ENCODE measurements at places on chromosomes 5 and 9. TPM values are rescaled to one million over a fixed set of nuclear protein-coding genes. Genes with fewer than 3 reads are reported as not detected.

The CDHR2 gene
- total RNA-seq = not detected

The PCDHB3 gene
- total RNA-seq = 2.5 TPM

DNA sequence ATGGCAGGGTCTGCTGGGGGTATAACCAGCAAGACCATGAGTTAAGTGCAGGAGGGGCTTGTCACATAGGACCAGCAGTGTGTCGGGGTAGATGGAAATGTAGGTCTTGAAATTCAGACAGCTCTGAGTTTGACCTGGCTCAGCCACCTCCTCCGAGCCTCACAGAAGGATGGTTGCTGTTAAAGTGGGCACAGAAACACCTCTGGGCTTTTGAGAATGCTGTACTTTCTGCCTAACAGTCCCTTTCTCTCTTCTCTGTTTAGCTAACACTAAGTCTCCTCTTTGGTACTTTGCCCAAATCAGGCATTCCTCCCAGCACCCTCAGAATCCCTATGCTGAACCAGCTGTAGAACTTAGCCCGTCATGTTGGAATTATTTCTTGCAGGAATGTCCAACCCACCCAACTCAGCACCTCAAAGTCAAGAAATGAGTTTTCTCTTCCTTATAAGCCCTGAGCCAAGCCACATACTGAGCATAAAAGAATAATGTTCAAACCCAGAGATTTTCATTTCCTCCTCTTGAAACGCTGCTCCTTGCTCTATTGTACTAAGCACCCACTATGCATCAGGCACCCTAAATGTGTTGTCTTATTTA, 41.7 kb upstream of the MATR3 start:
- no peaks in the 10 kb centered on the region for H3K27me3 ChIP-seq
- no peaks in the 10 kb centered on the region for H3K36me3 ChIP-seq
- DNase-seq = no peak
- no peak overlapping the region for H3K4me3 ChIP-seq
- no peaks in the 10 kb centered on the region for H3K4me1 ChIP-seq
- no peak overlapping the region for H3K27ac ChIP-seq

The PCDHA1 gene
- 0.05 TPM for total RNA-seq

GRCh38 chr5:35306716-35307365, 76.6 kb upstream of the PRLR start:
- H3K27ac ChIP-seq = no peak overlapping the region
- H3K27me3 ChIP-seq = no peaks in the 10 kb centered on the region
- H3K4me1 ChIP-seq = peaks cover 2% of the 10 kb centered on the region

- peaks cover 3% of the 10 kb centered on the region for H3K4me1 ChIP-seq
- H3K4me3 ChIP-seq = no peak overlapping the region
- H3K36me3 ChIP-seq = no peaks in the 10 kb centered on the region
- H3K27ac ChIP-seq = no peak overlapping the region
- no peaks in the 10 kb centered on the region for H3K27me3 ChIP-seq
- DNase-seq = no peak
These were observed 20.0 kb upstream of the TEK start for GRCh38 chr9:27088981-27089380.

- H3K27me3 ChIP-seq = no peaks in the 10 kb centered on the region
- H3K36me3 ChIP-seq = no peaks in the 10 kb centered on the region
These were observed 51.6 kb downstream of the ALG2 start for GRCh38 chr9:99169982-99170761.

GRCh38 chr9:79973627-79974026, 401.9 kb downstream of the TLE4 start:
- peaks cover 1% of the 10 kb centered on the region for H3K4me1 ChIP-seq
- H3K27ac ChIP-seq = no peak overlapping the region
- no peak for DNase-seq
- H3K27me3 ChIP-seq = no peaks in the 10 kb centered on the region
- no peak overlapping the region for H3K4me3 ChIP-seq
- no peaks in the 10 kb centered on the region for H3K36me3 ChIP-seq

The BTNL9 gene
- total RNA-seq = 46.4 TPM

GRCh38 chr5:8320244-8320643, 451.3 kb downstream of the MTRR start:
- H3K36me3 ChIP-seq = no peaks in the 10 kb centered on the region
- no peaks in the 10 kb centered on the region for H3K4me1 ChIP-seq
- DNase-seq = no peak
- H3K27me3 ChIP-seq = no peaks in the 10 kb centered on the region
- H3K4me3 ChIP-seq = no peak overlapping the region

DNA sequence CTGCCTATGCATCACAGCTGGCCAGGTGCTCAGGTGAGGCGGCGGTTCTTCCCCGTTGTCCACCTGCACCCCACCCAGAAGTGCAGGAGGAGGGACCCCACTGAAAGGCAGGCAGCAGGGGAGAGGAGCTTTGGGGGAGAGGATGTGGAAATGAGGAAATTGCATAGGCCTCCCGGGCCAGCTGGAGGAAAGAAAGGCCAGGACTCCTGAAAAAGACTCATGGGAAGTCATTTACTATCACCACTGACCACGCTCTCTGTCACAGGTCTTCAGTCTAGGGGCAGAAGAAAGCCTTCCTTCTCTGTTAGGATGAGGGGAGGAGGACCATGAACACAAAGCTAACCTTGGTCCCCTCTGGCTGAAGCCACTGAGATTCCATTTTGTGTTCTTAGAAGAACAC, 28.1 kb downstream of the KCNMB1 start:
- DNase-seq = no peak
- H3K36me3 ChIP-seq = no peaks in the 10 kb centered on the region

The GDA gene
- total RNA-seq = 0.08 TPM

The ANKRD20A1 gene
- total RNA-seq = 1.1 TPM

- H3K27me3 ChIP-seq = no peaks in the 10 kb centered on the region
- no peaks in the 10 kb centered on the region for H3K4me1 ChIP-seq
- DNase-seq = no peak
- H3K27ac ChIP-seq = no peak overlapping the region
These were observed 111.1 kb downstream of the ASTN2 start for GRCh38 chr9:117303643-117304230.

The IFNA21 gene
- not detected for total RNA-seq

DNA sequence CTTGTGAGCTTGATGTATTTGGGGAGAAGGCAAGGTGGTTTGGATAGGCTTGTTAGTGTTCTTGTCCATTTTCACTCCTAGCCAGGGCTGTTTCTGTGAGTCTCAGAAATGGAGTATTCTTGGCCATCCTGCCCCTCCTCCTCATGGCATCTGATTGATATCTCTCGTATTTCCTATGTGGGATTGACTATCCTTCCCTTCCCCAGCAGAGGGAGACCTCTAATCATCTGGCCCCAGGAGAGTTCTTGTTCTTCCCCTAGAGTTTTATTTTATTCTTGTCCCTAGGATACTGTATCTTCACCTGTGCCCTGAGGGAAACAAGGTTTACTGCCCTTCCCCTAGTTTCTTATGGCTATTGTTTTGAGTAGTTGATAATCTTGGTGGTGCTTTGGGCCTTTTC, 114.4 kb downstream of the VPS13A start:
- H3K36me3 ChIP-seq = no peaks in the 10 kb centered on the region
- no peak overlapping the region for H3K27ac ChIP-seq
- DNase-seq = no peak
- H3K27me3 ChIP-seq = no peaks in the 10 kb centered on the region
- no peak overlapping the region for H3K4me3 ChIP-seq
- no peaks in the 10 kb centered on the region for H3K4me1 ChIP-seq

- DNase-seq = peak; percentile 48
- no peaks in the 10 kb centered on the region for H3K27me3 ChIP-seq
- peaks cover 3% of the 10 kb centered on the region for H3K4me1 ChIP-seq
- H3K27ac ChIP-seq = peak overlapping the region; percentile 58
- H3K4me3 ChIP-seq = peak overlapping the region; percentile 63
These were observed 488 bp downstream of the COL15A1 start for GRCh38 chr9:98944057-98944733.

The JAKMIP2 gene
- total RNA-seq = 1.2 TPM

GRCh38 chr5:56003679-56004078, 8.9 kb upstream of the IL6ST start:
- H3K4me3 ChIP-seq = no peak overlapping the region
- DNase-seq = no peak
- no peaks in the 10 kb centered on the region for H3K4me1 ChIP-seq
- H3K27ac ChIP-seq = no peak overlapping the region
- H3K27me3 ChIP-seq = no peaks in the 10 kb centered on the region

DNA sequence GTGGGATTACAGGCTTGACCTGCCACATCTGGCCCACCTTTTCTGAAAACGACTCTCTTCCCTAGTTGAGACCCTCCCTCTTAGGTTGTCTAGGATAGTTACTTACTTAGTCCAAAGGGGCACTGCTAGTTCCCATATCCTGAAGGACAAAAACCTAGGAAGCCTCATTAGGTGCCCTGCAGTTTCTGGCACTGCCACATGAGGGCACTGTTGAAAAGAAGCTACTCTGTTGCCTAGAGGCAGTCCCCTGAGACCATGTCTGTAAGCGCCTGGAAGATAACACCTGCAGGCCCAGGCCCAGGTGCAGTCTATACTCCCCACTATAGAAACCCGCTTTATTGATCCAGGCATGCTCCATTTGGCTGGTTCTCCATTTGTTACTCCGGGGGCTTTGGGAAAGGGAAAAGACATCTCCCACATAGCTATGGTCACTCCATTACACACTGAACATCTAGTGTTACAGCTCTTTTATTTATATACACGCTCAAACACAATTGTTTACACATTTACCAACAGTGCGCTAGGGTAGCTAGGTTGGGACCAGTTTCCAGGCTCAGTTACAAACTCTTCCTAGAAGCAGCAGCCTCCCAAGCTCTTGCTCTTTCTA, 73.4 kb upstream of the PPARGC1B start:
- H3K36me3 ChIP-seq = no peaks in the 10 kb centered on the region
- H3K27ac ChIP-seq = no peak overlapping the region
- DNase-seq = no peak
- H3K27me3 ChIP-seq = no peaks in the 10 kb centered on the region

The ADRA1B gene
- 3.5 TPM for total RNA-seq

DNA sequence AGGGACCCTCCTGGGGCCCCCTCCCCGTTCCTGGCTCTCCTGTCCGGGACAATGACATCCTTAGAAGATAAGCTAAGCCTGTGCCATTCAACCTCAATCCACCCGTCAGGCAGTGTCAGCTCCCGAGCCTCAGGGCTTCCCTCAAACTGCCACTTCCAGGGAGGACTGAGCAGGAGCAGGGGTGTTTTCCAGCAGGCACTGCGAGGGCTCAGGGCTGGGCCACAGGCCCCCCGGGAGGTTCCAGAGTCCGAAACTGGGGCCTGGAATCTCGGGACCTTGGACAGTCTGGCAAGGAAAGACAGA, 26.2 kb downstream of the LHX3 start:
- no peaks in the 10 kb centered on the region for H3K27me3 ChIP-seq
- no peak overlapping the region for H3K27ac ChIP-seq
- H3K4me3 ChIP-seq = no peak overlapping the region
- no peaks in the 10 kb centered on the region for H3K4me1 ChIP-seq

GRCh38 chr5:5523066-5523505, 100.6 kb downstream of the ICE1 start:
- H3K36me3 ChIP-seq = no peaks in the 10 kb centered on the region
- H3K27me3 ChIP-seq = no peaks in the 10 kb centered on the region
- no peak for DNase-seq
- H3K4me3 ChIP-seq = no peak overlapping the region
- H3K27ac ChIP-seq = no peak overlapping the region
- H3K4me1 ChIP-seq = no peaks in the 10 kb centered on the region

The PDGFRB gene
- total RNA-seq = 111 TPM

The AIF1L gene
- total RNA-seq = 4.7 TPM

The PDLIM4 gene
- 63.4 TPM for total RNA-seq

The IFNK gene
- total RNA-seq = not detected

The FRMD3 gene
- 9.1 TPM for total RNA-seq

- no peak for DNase-seq
- H3K4me1 ChIP-seq = peaks cover 11% of the 10 kb centered on the region
- no peaks in the 10 kb centered on the region for H3K27me3 ChIP-seq
- no peak overlapping the region for H3K27ac ChIP-seq
- H3K4me3 ChIP-seq = no peak overlapping the region
These were observed 79.8 kb downstream of the MUSK start for GRCh38 chr9:110748251-110748893.

GRCh38 chr9:136941231-136942111, 3.1 kb downstream of the FBXW5 start:
- H3K27me3 ChIP-seq = no peaks in the 10 kb centered on the region
- DNase-seq = peak; percentile 49

The DOCK2 gene
- 4.2 TPM for total RNA-seq

The SLC6A18 gene
- not detected for total RNA-seq

DNA sequence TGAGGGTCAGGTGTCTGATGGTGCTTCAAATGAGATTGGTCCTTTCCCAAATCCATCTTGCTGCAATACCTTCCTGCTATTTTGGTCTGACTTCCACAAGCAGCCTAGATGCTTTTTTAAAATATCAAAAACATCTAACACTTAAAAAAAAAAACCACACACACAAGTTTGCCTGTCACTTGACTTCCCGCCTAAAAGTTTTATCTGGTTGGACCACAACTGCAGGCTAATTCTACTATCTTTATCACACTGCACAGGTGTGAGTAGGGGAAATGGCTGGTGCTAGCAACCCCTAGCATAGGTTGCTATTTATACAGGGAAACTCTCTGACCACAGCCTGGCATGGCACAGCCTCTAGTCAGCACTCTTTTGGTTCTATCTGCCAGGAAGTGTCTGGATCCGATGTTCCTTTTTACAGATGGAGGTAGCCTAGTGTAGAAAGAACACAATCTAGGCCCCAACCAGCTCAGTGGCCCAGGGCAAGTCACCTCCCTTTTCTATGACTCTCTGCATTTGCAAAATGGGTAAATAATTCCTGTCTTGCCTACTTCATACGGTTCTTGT, at the start of gene HEMGN:
HEMGN (minus strand) TSS at position 92 of the 564 bp plus-strand sequence; CDS start at position 56, 36 bp downstream.
- H3K4me1 ChIP-seq = no peaks in the 10 kb centered on the region
- H3K36me3 ChIP-seq = no peaks in the 10 kb centered on the region
- DNase-seq = no peak

- no peak for DNase-seq
- H3K4me1 ChIP-seq = no peaks in the 10 kb centered on the region
- H3K36me3 ChIP-seq = no peaks in the 10 kb centered on the region
- H3K27me3 ChIP-seq = no peaks in the 10 kb centered on the region
- H3K27ac ChIP-seq = no peak overlapping the region
These were observed 8.4 kb downstream of the ZNF474 start for GRCh38 chr5:122137702-122138101.

DNA sequence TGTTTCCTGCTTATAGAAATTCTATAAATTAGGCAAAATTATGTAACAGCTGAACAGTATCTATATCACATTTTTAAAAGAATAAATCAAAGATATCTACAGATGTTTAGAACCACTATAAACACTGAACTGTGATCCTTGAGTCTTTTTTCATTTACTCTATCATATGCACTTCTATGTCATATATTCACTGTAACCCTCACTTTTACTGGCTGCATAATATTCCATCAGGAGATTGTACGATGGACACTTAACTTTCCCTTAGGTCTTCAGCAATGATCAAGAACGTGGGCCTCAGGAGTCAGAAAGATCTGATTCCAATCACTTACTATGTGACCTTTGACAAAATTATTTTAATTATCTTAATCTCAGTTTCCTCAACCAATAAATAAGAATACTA, 41.0 kb downstream of the CLINT1 start:
- H3K27me3 ChIP-seq = no peaks in the 10 kb centered on the region
- H3K4me1 ChIP-seq = peaks cover 6% of the 10 kb centered on the region
- H3K4me3 ChIP-seq = no peak overlapping the region
- no peaks in the 10 kb centered on the region for H3K36me3 ChIP-seq

- no peak for DNase-seq
- H3K27me3 ChIP-seq = no peaks in the 10 kb centered on the region
- H3K36me3 ChIP-seq = no peaks in the 10 kb centered on the region
- no peaks in the 10 kb centered on the region for H3K4me1 ChIP-seq
- no peak overlapping the region for H3K27ac ChIP-seq
- H3K4me3 ChIP-seq = no peak overlapping the region
These were observed 533.1 kb downstream of the NTRK2 start for GRCh38 chr9:85202596-85202995.
